ENCODE measurements at places on chromosomes 7 and 10. TPM values are rescaled to one million over a fixed set of nuclear protein-coding genes. Genes with fewer than 3 reads are reported as not detected.

- H3K27me3 ChIP-seq: no peaks in the 10 kb centered on the region
- no peak overlapping the region for H3K4me3 ChIP-seq
- no peak overlapping the region for H3K27ac ChIP-seq
Measured at GRCh38 chr7:134527979-134528371, 608 bp downstream of the AKR1B10 start.

GRCh38 chr10:124045801-124046355, 47.5 kb downstream of the CHST15 start:
- no peaks in the 10 kb centered on the region for H3K4me1 ChIP-seq
- no peaks in the 10 kb centered on the region for H3K36me3 ChIP-seq
- H3K4me3 ChIP-seq: no peak overlapping the region
- peak overlapping the region; percentile 72 for H3K27ac ChIP-seq

NEBL gene
- 1.3 TPM for total RNA-seq

GRCh38 chr10:33347211-33347610, 12.7 kb upstream of the NRP1 start:
- no peak overlapping the region for H3K4me3 ChIP-seq
- H3K4me1 ChIP-seq: peaks cover 19% of the 10 kb centered on the region
- no peaks in the 10 kb centered on the region for H3K36me3 ChIP-seq
- DNase-seq: no peak
- no peak overlapping the region for H3K27ac ChIP-seq

DNA sequence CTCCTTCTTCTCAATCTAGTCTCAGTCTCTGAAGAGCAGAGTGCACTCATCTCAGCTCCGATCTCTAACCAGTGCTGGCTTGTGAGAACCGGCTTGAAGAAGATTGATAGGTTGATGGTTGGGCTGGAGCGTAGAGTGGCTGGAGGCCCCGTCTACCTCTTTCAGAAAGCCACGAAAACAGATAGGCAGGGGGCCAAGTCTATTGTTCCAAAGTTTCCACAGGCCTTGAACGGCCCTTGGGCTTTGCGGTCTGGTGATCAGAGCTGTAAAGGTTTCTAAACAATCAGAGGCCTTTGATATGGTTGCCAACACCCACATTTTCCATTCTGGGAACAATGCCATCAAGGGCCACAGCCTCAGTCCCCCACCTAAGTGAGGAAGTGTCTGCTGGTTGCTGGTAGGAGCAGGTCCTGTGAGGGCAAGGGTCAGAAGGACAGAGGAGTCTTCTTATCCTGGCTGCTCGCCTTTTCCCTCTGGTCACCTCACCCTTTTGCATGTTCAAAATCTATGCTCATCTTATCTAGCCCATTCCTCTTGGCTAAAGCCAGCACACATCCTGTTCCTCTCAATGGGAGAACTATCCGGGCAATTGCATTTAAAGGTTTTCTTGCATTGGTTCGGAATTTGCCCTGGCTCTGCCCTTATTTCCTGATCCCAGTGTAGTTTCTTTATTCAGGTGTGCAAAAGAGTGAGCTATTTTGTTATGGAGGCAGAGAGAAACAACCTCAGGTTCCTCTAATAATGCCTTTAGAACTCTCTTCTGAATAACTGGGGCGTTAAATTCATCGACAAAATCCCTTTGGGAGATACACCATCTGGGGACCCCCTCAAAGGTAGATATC, 70.3 kb upstream of the KMT2E start:
- peak; percentile 72 for DNase-seq
- H3K36me3 ChIP-seq: no peaks in the 10 kb centered on the region
- no peak overlapping the region for H3K4me3 ChIP-seq
- peak overlapping the region; percentile 73 for H3K27ac ChIP-seq

KCNIP2 gene
- total RNA-seq: 2.0 TPM

STX1A gene
- total RNA-seq: 24.6 TPM

- no peaks in the 10 kb centered on the region for H3K27me3 ChIP-seq
- no peak overlapping the region for H3K4me3 ChIP-seq
- H3K4me1 ChIP-seq: no peaks in the 10 kb centered on the region
- H3K27ac ChIP-seq: no peak overlapping the region
- no peaks in the 10 kb centered on the region for H3K36me3 ChIP-seq
- no peak for DNase-seq
Measured at GRCh38 chr7:105924945-105925344, 38.1 kb upstream of the CDHR3 start.

GRCh38 chr7:96380111-96380512, 58.2 kb upstream of the SLC25A13 start:
- no peak overlapping the region for H3K4me3 ChIP-seq
- no peak for DNase-seq
- H3K27me3 ChIP-seq: no peaks in the 10 kb centered on the region
- no peaks in the 10 kb centered on the region for H3K36me3 ChIP-seq
- H3K4me1 ChIP-seq: no peaks in the 10 kb centered on the region

DNA sequence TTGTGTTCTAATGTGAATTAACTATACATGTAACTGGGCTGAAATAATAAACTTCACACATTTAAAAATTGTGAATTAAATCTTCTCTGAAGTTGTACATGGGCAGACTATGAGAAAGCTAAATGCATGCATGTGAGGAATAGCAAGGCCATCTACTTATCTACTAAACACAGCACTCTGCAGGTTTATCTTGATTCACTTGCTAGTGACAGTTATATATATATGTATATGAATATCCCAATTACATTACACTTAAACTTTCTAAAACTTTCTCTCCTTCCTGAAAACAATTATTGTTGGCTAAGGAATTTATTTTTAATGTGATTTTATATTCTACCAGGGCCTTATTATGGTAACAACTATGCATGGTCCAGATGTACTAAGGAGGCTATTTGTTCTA, 5.1 kb upstream of the SP4 start:
- no peak for DNase-seq
- H3K4me1 ChIP-seq: peaks cover 5% of the 10 kb centered on the region
- no peak overlapping the region for H3K4me3 ChIP-seq
- H3K27me3 ChIP-seq: no peaks in the 10 kb centered on the region
- H3K27ac ChIP-seq: no peak overlapping the region
- no peaks in the 10 kb centered on the region for H3K36me3 ChIP-seq

DNA sequence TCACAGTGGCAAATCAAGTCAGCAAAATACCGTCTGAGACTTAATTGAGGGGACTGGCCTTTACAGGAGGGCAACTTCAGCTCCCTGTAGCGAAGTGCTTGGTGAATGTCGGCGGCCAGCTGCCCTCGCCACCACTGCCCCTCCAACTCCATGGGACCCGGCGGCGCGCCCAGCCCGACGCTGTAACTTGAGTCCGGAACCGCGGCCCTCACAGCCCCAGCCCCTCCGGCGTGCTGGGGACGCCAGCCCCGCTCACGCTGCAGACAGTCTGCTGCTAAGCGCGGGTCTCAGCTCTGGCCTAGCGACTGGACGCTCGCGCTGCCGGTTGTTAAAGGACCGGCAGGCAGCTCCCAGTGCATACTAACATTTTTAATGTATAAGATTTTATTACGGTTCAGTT, 113.4 kb upstream of the NUPR2 start:
- no peaks in the 10 kb centered on the region for H3K27me3 ChIP-seq
- H3K36me3 ChIP-seq: no peaks in the 10 kb centered on the region
- no peak for DNase-seq
- no peaks in the 10 kb centered on the region for H3K4me1 ChIP-seq
- H3K4me3 ChIP-seq: no peak overlapping the region

ADRB1 gene
- total RNA-seq: 5.0 TPM

SFTPA1 gene
- total RNA-seq: not detected

DNA sequence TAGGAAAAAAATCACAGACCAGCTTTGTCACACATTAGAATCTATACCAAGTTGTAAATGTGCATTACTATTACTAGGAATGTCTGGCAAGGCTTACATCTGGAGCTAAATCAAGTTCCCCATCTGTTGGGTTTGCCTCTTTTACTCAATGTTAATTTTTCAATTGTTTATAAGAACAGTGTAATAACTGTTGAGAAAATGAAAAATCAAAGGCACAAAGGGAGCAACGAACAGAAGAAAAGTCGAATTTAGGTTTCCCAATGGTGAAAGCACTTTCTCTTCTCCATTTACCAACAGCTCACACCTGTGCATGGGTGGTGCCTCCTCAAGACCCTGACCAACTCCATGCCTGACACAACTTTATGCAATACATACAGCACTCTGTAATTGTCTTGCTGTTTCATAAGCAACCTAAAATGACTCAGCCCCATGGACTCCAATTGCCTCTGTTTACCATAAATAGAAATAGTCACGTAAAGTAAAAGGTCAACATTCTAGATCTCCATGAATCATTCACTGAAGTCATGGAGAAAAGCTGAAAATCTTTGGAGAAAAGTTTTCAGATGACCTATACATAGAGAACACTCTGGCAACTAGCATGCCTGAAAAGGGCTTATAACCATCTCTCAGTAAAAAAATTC, 95.5 kb upstream of the KCNIP2 start:
- peak overlapping the region; percentile 69 for H3K27ac ChIP-seq
- DNase-seq: no peak
- H3K36me3 ChIP-seq: no peaks in the 10 kb centered on the region
- H3K4me3 ChIP-seq: no peak overlapping the region

DNA sequence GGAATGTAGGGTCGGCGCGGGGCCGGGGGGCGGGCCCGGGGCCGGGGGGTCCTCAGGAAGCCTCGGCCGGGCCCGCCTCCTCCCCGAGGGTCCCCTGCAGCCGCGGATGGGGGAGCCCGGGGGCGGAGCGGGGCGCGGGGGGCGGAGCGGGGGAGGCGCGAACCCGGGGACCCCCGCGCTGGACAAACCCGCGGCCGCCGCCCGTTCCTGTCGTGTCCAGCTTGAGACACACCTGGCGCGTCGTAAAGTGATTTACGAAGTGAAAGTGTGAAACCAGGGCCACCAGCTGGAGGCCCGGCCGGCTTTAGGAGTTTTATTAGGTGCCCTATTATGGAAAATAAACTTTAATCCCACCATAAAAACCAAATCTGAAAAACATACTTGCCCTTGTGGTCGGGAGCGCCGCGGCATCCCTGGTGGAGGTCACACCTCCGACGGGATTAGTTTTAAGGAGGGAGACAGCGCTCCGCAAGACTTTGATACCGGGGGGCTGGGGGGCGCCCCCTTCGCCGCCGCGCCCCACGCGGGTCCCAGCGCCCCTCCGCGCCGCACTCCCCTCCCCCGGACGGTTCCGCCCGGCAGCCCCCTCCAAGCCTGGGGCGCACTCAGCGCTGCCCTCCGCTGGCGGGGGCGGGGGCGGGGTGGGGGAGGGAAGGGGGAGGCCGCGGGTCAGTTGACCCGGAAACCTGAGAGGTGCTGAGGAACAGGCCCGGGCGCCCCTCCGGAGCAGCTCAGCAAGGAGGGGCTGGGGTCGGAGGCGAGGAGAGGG, 10.3 kb downstream of the MNX1 start:
- peaks cover 98% of the 10 kb centered on the region for H3K27me3 ChIP-seq
- H3K36me3 ChIP-seq: no peaks in the 10 kb centered on the region
- H3K4me1 ChIP-seq: peaks cover 45% of the 10 kb centered on the region
- DNase-seq: no peak

CDC14C gene
- not detected for total RNA-seq

DNA sequence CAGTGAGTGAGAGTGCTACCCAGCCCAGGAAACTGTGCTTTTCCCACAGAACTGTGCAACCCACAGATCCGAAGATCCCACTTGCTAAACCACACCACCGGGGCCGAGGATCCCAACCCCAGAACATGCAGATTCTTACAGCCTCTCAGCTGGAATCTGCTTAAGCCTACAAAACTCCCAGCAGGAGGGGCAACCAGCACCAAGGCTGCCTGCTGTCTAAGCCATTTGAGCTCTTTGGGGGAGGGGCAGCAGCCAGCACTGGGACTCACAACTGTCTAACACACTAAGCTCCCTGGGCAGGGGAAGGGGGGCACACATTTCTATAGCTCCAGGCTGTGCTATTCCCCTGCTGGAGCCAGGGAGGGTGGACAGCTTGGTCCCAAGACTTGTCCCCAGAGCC, 529.9 kb downstream of the XPNPEP1 start:
- H3K4me1 ChIP-seq: no peaks in the 10 kb centered on the region
- H3K27ac ChIP-seq: no peak overlapping the region
- H3K27me3 ChIP-seq: no peaks in the 10 kb centered on the region
- H3K4me3 ChIP-seq: no peak overlapping the region
- H3K36me3 ChIP-seq: no peaks in the 10 kb centered on the region

DNA sequence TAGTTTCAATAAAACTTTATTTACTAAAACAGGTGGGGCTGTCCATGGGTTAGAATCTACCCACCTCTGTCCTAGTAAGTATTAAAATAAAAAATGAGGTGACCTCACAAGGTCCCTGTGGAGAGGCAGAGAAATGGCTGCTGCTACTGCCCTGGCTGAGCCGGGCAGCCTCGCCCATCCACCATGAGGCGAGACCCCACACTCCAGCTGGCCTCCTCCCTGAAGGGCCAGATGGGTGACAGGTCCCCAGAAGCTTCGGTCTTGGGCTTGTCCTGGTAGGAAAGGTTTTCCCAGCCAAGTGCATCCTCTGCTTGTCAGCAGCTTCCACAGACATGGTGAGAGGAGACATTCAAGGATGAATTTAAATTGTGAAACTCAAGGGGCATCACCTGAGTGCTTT, 565.8 kb downstream of the PTPRN2 start:
- DNase-seq: peak; percentile 29
- H3K4me3 ChIP-seq: no peak overlapping the region
- peaks cover 2% of the 10 kb centered on the region for H3K4me1 ChIP-seq
- no peak overlapping the region for H3K27ac ChIP-seq

TAS2R39 gene
- not detected for total RNA-seq

MACC1 gene
- under 0.01 TPM for total RNA-seq

DNA sequence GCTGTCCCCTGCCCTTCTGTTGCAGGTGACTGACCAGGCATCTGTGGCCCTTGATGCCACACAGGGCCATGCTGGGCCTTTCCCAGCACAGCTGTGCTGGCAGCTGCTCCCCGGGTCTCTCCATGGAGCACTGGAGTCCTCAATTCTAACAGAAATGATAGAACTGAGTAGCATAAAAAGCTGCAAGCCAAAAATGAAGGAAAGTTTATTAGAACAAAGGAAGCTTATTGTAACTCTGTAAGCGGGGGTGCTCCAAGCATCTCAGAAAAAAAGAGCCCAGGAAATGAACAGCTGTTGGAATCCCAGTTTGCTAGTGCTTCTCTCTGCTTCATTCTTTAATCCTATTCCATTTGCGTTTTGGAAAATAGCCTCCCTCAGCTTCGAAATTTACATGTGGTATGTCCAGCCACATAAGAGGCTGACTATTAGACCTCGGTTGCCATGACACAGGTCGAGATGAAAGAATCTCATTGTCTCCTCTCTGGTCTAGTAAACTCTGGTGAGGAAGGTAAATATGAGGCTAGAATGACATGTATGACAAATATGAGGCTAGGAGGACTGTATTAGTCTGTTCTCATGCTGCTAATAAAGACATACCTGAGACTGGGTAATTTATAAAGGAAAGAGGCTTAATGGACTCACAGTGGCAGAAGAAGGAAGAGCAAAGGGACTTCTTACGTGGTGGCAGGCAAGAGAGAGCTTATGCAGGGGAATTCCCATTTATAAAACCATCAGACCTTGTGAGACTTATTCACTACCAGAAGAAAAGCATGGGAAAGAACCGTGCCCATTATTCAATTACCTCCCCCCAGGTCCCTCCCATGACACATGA, 23.7 kb downstream of the EPDR1 start:
- no peaks in the 10 kb centered on the region for H3K27me3 ChIP-seq
- H3K4me3 ChIP-seq: no peak overlapping the region
- no peaks in the 10 kb centered on the region for H3K4me1 ChIP-seq
- no peaks in the 10 kb centered on the region for H3K36me3 ChIP-seq
- no peak for DNase-seq

Data from sigmoid colon (tissue), 7 donors.